Glomerular endothelial cell (primary cell): ENCODE measurements at places on chromosomes 2 and 18. TPM values are rescaled to one million over a fixed set of nuclear protein-coding genes. Genes with fewer than 3 reads are reported as not detected.

The GPR75 gene
- total RNA-seq, result 0.68 and 2.9 TPM in 2 replicates

The SNORC gene
- total RNA-seq, result 0.39 and 2.1 TPM in 2 replicates

The OTOS gene
- not detected in 2 replicates for total RNA-seq

- no peak for DNase-seq
These were observed 14.6 kb upstream of the TNS1 start for GRCh38 chr2:218017211-218018053.

The FLACC1 gene
- 0.15 and 0.23 TPM in 2 replicates for total RNA-seq

- no peak for DNase-seq
These were observed 73.6 kb downstream of the NPAS2 start for GRCh38 chr2:100893392-100894104.

The DSG1 gene
- 0.15 TPM in 1 of 2 replicates, not detected in the other for total RNA-seq
